ENCODE measurements at places on chromosomes 3 and 15.

DNA sequence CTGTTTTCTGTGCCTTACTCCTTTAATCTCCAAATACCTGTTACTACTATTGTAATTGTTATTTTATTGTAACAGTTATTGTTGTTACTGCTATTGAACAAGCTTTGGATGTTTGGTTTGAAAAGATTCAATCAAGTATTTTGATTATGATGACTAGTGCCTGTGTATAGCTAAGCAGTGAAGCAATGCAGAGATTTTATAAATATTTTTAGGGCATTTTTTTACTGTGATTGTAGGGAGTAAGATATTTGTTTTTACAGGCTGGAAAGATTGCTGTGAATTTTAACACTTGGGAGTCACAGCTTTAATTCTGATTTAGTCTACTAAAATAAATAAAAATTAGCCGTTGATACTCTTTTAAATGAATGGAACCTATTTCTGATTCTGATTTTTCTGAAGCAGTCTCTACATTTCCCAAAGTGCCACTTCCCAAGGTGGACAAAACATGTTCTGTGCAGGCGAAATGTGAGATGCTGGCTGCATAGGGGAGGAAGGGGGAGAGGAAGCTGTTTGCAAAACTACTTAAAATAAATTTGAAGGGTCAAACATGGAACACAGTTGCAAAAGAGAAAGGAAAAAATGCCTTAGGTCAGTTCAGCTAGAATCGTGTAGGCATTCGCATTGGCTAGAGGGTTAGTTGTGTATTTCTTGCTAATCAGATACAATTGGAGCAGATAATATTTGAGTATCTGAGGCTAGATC, 25.7 kb downstream of the EEFSEC start:
- DNase-seq, result peak; percentile 16

GRCh38 chr15:80183886-80184285, 31.1 kb downstream of the FAH start:
- no peak for DNase-seq

DNA sequence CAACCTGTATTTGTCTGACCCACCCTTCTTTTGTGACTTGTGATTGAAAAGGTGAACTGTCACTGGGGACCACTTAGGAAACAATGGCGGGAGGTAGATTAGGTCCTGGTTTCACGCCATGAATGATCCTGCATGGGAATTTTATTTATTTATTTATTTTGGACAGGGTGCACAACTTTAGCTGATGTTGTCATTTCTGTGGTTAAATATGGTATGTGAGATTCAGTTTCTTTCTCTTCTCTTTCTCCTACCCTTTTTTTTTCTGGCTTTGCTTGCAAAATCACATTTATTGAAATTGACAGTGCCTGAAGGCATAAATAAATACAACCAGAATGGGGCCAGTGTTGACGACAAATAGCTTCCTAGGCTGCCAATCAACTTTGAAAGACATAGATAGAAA, 18.0 kb upstream of the HTR3E start:
- DNase-seq, result no peak

GRCh38 chr15:49308686-49309085, 114.4 kb upstream of the FGF7 start:
- DNase-seq, result no peak

DNA sequence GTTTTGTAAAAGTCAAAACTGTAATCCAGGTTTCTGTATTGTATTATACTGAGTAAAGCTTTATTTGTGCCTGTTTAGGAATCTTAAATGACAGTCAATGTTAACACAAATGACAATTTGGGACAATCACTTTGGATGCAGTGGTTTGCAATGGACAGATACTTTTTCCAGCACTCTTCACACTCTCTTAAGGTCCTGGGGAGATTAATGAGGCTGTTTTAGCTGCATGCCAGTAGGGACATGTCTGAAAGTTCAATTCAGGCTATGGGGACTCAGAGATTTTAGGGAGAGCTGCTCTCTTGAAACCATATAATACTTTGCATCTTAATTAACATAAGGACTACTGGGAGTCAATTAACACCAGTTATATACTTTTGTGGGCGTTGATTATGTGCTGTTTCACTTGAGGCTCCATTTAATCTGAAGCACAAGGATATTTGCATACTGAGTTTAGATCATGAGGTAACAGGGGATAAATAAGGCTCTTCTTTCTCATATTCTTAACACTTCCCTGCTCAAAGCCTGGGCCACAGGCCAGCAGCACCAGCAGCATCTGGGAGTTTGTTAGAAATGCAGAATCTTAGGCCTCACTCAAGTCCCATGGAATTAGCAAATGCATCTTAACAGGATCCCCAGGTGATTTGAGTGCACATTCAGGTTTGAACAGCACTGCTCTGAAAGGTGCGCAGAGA, 972.8 kb downstream of the PLOD2 start:
- no peak for DNase-seq

DNA sequence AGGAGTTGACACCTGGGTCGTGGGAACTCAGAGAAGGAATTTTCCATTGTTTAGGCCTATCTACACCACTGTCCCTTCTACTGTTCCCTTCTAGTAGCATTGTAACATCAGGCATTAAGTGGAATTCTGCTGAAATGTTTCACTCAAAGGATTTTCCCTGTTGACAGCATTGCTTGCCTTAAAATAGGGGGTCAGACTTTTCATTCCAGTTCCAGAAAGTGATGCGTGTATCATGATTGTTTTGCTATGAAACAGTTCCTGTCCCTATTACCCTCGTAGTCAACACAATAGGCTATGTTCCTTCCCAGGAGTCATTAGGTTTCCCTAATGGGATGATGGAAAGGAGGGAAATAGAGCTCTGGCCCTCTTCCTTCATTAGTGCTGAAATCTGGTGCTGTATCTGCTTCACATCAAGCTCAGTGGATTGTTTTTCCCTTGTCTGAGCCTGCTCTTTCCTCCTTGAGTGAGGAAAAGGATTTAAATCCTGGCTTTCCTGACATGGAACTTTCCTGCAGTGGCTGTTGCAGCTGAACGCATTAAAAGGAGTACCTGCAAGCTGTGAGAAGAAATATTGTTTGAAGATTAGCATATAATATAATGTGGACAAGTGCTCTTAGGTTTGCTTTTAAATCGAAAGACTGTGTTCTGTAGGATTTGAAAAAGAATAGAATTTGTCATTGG, 195.9 kb downstream of the KLHL25 start:
- DNase-seq, result no peak

GRCh38 chr3:49016414-49017228, 1.8 kb downstream of the DALRD3 start:
- peak; percentile 7 for DNase-seq

- no peak for DNase-seq
These were observed 198.2 kb upstream of the UBE2E2 start for GRCh38 chr3:23004971-23005370.

GRCh38 chr3:193439423-193439822, 60.9 kb upstream of the ATP13A5 start:
- no peak for DNase-seq

GRCh38 chr3:195035345-195036202, 235.4 kb downstream of the XXYLT1 start:
- no peak for DNase-seq

- DNase-seq, result no peak
These were observed 146.2 kb upstream of the DPH6 start for GRCh38 chr15:35691891-35692867.

- no peak for DNase-seq
These were observed 85.2 kb upstream of the PPIB start for GRCh38 chr15:64247906-64248541.

- peak; percentile 67 for DNase-seq
These were observed 7.7 kb downstream of the BCL6 start for GRCh38 chr3:187737368-187738070.

- no peak for DNase-seq
These were observed 69.9 kb downstream of the LDHAL6B start for GRCh38 chr15:59276225-59277178.

DNA sequence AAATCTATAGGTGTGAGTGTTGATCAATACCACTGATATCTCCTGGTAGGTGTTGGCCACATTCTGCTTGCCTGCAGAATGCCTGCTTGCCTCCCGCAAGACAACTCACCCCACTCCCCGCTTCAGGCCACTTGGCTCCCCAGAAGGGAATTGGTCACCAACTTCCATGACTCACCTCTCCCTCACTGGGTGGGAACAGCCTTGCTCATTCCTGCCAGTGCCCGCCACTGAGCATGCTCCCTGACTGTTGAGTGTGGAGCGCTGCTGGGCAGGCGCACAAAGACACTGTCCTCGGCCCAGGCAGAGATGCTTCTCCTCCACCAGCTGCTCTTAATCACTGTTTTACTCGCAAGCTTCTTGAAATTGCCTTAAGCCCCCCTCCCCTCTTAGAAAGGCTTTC, 57.3 kb upstream of the PPP2R3A start:
- DNase-seq, result no peak

- DNase-seq, result no peak
These were observed 35.2 kb downstream of the PYGO1 start for GRCh38 chr15:55552926-55553325.

- peak; percentile 37 for DNase-seq
These were observed 124.8 kb downstream of the MYLK start for GRCh38 chr3:123759311-123759710.

DNA sequence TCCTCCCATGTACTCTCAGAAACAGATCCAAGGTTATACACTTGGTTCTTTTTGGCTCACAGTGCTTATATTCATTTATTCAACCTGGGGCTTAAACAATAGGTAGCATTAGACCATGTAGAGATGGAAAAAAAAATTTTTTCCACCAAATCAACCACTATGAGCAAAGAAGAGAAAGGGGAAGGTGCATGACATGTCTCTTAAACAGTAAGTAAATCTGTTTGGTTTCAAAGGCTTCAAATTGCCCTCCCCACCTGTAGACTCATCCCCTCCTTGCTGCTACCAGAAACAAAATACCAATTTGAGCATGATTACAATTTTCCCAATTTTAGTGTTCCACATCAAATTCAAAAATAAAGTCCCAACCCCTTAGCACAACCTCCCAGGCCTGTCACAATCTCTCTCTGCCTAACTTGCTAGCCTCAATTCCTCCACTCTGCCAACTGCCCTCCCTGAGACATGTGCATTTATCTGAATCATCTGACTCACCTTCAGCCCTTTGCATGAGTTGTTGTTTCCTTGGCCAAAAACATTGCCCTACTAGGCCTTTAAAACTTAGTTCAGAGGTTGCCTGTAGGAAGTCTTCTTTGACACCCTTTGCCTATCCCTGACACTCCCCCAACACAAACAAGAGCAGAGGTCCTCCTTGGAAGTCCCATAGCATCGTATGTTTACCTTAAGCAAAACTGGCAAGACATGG, 30.3 kb upstream of the TSC22D2 start:
- no peak for DNase-seq

- no peak for DNase-seq
These were observed 97.2 kb upstream of the MB21D2 start for GRCh38 chr3:193014902-193015301.

DNA sequence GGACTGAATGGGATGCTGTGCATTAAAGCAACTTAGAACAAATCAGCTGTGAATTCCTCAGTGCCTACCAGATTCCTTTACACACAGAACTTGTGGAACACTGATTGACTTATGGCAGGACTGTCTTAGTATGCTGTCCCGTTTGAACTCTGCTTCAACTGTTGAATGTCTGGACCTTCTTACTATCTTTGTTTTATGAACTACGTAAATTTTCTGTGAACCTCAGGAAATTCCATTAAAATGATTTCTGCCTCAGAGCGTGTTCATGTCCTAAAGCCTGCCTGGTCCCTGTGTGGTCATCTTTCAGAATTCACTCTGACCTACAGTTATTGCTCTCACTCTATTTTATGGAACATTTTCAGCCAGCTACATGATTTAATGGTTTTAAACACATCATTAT, 29.4 kb upstream of the FBN1 start:
- DNase-seq, result no peak

DNA sequence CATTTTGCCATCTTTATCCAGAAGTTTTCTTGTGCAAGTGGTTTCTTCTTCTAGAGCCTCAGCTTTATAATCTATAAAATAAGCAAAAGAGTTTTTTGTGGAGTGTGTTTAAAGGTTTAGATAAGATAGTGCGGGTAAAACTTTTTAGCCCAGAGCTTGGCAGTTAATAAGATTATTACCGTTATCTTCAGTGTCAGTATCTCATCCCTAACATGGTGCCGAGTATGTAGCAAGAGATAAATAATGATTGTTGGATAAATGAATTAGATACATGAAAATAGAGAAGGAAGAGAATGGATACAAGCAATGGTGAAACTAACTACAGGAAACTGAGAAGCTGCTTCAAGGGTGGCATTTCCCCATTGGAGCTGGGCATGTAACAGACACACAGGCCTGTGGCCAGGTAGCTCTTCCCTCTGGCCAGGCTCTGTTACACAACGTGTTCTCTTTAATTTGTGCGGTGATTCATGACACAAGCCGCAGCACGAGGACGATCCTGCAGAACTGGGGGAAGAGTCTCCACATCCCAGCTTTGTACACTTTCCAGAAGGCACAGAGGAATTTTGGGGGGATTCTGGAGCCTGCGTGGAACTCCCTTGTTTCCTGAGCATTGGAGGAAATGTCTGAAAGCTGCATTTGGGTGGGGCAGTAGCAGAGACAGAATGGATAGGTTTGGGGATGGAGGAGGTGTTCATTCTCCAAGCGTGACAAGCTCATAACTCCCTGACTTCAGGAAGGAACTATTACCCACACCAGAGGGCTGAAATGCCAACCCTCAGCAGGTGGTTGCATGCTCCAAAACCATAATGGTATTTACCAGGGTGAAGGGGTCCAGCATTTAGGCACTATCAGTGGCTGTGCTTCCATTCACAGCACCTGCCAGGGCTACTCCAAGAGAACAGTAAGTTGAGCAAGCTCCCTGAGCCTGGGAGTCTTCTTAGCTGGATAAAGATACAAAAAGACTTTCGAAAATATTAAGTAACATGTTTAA, 14.2 kb upstream of the ST6GAL1 start:
- DNase-seq, result no peak

GRCh38 chr15:52100807-52101442, 11.7 kb downstream of the BCL2L10 start:
- no peak for DNase-seq

DNA sequence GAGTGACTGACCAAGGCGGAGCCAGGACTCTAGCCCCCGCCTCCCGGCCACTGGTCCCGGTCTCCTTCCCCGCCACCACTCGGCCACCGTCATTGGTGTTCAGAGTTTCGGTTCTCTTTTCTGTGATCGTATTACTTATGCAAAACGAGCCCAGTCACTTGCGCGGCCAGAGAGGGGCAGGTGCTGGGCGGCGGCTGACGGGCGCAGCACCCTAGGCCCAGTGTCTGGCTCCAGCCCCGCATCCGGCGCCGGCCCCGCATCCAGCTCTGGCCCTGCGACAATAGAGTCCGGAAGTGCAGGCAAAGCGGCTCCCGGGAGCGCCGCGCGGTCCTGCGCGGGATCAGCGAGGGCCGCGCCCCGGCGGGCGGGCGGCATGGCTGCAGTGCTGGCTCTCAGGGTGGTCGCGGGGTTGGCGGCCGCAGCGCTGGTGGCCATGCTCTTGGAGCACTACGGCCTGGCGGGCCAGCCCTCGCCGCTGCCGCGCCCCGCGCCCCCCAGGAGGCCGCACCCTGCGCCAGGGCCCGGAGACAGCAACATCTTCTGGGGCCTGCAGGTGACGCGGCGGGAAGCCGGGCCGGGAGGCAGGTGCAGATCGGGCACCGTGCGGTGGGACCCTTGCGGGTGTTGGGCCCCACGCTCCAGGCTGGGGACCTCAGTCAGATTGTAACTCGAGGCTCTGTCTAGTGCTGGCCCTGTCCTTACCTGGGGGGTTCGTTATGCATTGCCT, at the start of gene TMEM62:
TSS of gene TMEM62 (plus strand) at position 157 of the 727 bp plus-strand sequence. CDS start at position 374, 217 bp downstream.
- peak; percentile 27 for DNase-seq

GRCh38 chr15:76065245-76065644, 5.5 kb downstream of the TMEM266 start:
- no peak for DNase-seq
